ENCODE measurements at places on chromosomes 5 and 9.
A peak's percentile ranks its signal among the peaks of the same experiment; 100 is the strongest.

GRCh38 chr5:129608350-129608749 lies 139.5 kb upstream of the MINAR2 start:
- DNase-seq: no peak

DNA sequence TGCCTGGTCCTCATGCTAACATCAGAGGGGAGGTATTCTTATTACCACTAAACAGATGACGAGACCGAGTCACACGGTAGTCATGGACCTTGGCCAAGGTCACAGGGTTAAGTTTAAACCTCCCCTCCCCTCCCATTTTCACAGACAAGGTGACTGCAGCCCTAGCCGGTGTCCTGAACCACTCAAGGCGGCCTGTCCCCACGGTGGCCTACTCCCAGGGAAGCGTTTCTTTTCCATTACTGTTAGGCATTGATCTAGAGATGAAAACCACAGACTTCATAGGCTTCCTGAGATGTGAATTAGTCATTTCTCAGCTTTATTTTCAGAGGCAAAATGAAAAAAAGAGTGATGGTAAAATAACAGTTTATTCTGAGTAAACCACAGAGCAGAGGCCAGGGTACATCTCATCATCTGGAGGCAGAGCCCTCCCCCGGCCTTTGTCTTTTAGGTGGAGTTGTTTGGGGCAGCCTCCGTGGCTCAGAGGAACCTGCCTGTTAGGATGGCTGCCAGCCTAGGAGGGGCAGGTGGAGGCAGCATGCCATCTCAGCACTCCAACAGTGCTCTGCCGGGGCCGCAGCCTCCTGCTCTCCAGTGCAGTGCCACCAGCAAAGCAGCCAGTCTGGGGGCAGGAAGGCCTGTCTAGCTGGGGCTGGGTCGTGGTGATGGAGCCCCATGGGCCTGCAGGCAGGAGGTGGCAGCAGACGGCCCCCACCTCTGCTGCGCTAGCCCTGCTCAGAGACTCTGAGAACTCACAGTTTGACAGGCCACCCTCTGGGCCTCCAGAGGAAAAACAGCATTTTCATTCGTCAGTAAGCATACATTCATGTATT lies 71.2 kb downstream of the RAPGEF1 start:
- peak; percentile 74 for DNase-seq

DNA sequence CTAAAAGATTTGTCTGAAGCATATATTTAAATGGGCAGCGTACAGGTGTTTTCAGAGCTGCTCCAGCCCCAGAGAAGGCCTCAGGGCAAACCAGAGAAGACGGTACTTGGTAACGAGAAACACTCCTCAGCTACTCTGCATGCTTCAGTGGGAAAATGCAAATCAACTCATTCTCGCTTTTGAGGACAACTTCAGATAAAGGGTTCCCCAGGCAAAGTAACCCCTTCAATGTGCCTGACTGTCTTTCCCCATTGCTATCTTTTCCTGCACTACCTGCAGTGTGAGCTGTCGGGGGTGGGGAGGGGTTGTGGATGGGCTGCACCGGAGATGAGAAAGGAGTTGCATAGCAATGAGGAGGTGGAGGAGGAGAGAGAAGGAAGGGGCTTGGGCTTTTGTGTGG lies 339.7 kb upstream of the CLINT1 start:
- DNase-seq: no peak

DNA sequence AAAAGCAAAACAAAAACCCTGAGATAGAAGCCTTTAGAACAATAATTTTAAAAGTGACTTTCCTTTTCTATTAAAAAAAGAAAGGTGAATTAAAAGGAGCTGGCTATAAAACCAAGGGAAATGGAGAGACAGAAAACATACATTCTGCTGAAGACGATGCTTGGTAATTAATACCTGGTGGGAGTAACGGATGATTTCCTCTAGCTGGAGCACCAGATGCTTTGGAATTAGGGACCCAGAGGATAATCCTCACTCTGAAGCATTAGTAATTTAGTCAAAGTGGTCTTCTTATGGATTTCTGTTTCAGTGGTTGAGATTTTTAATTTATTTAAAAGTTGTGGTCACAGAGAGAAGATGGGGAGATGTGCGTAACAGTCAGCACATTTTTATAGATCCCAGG lies 982.5 kb downstream of the TLE4 start:
- DNase-seq: no peak

DNA sequence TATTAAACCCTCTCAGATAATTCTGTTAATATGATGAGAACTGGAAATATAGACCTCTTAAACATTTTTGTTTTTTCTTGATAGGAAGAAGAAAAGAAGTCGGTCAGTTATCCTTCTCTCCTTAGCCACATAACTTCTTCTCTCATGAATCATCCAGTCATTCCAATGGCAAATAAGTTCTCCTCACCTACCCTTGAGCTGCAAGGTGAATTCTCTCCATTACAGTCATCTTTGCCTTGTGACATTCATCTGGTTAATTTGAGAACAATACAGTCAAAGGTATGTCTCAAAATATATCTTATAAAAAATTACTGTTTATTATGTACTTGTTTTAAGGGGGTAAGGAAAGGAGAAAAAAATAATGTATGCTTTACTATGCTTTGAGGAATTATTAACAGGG lies 165.3 kb downstream of the MAN2A1 start:
- DNase-seq: no peak

GRCh38 chr5:107359916-107360234 lies 310.9 kb downstream of the EFNA5 start:
- no peak for DNase-seq

DNA sequence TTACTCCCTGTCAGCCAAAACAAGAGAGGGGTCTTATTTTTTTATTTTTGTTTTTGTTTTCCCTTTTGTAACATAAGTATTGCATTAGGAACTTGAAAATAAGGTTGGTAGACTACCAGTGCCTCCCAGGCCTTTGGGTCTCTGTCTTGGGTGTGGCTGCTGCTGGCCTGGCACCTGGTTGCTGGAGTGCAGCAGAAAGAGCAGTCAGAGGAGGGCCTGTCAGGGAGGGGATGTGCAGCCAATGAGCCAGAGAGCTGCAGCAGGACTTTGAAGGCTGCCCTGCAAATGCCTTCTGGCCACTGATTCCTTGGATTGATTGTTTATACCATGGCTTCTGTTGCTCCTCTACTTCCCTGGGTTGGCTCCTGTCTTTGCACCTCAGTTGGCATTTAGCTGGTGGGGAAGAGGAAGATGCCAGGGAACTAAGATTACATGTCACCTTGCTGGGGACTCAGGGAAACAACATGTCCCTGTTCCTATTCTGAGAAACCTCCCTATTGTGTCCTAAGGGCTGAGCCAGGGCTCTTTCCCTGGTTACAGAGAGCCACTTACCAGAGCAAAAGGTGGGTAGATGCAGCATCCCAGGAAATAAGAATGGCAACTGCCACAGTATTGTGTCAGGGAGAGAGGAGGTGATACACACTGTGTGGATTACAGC lies 66.6 kb downstream of the ANGPTL2 start:
- no peak for DNase-seq
